ENCODE measurements at places on chromosomes 1 and 21.
A peak's percentile ranks its signal among the peaks of the same experiment; 100 is the strongest.

DNA sequence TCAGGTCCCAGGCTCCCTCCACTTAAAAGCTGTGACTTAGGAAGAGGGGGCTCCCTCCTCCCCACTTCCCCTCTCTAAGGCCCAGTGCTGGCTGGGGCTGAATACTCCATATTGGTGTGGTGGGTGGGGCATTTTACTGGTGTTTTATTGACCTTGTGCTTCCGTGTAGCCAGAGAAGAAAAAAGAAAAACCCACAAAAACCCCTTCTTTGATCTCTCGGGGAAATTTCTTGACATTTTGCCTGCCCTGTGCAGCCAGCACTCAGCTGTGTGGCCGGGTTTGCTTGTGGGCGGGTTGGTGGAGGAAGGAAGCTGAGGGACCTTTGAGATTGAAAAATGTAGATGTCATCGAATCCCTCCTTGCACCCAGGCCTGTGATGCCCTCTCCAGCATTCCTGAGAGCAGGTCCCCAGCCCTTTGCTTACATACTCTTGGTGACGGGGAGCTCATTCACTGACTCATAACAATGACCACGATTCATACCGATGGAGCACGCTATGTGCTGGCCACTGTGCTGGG, 24.8 kb downstream of the TNFRSF8 start:
- DNase-seq = peak; percentile 76

DNA sequence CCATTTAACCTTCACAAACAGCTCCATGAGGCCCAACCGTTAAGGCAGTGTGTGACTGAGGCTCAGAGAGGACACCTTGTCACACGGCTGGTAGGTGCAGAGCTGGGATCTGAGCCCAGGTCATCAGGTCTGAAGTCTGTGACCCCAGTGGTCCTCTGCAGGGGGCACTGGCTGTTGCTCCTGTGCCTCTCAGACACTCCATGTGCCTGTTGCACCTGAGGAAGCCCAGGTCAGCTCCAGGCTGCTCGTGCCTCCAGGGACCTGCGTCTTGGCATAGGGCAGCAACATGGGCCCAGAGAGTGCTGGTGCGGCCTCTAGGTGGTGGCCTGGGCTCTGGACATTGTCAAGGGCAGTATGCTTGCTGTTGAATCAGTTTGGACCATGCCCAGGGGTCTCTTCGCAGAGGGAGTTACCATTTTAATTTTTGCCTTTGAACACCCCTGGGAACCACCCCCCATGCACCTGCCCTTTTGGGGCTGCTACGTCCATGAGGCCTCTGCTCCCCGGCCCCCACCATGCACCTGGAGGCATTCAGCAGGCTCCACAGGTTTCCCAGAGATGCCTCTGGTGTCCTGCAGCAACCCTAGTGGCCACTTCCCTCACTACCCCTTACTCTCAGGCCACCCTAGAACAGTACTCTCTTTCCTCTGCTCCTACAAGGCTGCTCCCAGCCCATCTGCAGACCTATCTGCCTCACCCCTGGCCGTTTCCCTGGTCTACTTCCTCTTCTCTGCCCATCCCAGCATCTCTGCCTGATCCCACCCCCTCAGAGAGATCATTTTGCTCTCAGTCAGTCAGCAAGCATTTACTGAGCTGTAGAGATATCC, 25.2 kb upstream of the EPS8L3 start:
- no peak for DNase-seq

DNA sequence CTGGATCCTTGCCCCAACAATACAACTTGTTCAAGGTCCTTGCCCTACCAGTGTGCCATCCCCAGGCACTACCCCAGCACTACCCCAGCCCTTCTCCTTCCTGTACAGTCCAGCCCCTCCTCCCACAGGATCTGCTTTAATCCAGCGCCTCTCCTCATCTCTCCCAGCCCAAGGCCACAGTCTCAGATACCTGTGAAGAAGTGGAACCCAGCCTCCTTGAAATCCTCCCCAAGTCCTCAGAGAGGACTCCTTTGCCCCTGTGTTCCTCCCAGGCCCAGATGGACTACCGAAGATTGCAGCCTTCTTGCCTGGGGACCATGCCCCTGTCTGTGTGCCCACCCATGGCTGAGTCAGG, 6.5 kb upstream of the CDC20 start:
- DNase-seq = no peak

GRCh38 chr1:192824511-192824910, 15.7 kb downstream of the RGS2 start:
- no peak for DNase-seq

GRCh38 chr1:2631136-2632050, 1.4 kb downstream of the MMEL1 start:
- DNase-seq = no peak

DNA sequence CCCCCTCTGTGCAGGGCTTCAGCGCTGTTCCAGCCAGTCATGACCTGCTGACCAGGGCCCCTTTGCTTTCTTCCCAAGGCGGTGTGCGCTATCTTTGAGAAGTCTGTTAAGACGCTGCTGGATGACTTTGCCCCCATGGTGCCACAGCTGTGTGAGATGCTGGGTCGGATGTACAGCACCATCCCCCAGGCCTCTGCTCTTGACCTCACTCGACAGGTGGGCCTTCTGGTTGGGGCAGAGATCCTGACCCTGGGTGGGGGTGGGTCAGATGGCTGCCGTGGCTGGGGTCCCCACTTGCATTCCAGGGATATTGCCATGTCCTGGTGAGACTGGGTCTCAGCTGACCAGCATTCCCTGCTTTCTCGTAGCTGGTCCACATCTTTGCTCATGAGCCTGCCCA, 9.0 kb upstream of the DPH2 start:
- no peak for DNase-seq

DNA sequence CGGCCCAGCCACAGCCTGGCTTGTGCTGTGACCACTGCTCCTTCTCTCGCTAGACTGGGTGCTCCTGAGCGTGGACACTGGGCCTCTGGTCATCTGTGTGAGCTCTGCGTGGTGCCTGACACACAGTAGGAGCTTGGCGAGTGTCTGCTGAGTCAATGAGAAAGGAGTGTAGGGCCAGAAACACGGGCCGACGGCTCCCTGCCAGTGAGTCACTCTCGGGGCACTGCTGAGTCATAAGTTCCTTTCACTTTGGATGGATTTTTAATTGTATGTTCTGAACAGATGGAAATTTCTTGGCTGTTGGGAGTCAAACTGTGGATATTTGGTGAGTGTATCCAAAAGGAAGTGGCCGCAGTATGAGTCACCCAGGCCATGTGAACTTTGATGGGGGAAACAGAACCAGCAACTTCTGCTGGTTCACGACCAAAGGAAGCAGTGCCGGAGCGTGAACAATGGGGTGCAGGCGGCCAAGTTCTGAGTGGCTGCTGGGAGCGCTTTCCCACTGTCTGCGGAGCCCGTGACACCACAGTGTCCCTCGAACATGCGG, 41.0 kb upstream of the COL18A1 start:
- peak; percentile 8 for DNase-seq

- DNase-seq = no peak
Observed at GRCh38 chr1:246166841-246167240, 340.2 kb downstream of the SMYD3 start.

GRCh38 chr1:209870151-209870831, 42.5 kb downstream of the UTP25 start:
- no peak for DNase-seq

GRCh38 chr1:173168941-173169340, 38.2 kb downstream of the TNFSF4 start:
- DNase-seq = no peak

- DNase-seq = no peak
Observed at GRCh38 chr1:25695090-25695770, 78.6 kb downstream of the MAN1C1 start.

DNA sequence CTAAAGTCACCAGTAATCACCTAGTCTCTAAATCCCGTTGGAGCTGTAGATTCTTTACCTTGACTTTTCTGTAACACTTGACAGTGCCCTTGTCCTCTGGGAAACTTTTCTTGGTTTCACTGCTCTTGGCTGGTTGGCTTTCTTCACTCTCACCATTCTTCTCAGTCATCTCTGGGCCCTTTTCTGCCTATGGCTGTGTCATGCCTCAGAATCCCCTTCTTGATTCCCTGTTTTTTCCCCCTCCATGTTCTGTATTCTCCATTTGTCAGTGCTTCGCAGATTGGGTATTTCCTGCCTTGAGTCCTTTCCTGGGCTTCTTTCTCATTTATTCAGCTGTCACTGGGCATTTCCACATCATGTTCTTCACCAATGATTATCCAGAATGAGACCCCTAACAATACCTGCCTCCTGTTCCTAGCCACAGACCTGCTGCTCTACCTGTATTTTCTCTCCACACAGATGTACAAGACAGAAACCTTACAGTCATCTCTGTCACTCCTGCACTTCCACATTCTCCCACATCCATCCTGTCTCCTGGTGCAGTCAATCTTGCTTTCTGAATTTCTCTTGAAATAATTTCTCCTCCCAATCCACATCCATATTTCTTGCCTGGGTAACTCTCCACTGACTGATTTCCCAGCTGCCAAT, 14.7 kb downstream of the UCK2 start:
- no peak for DNase-seq

- no peak for DNase-seq
Observed at GRCh38 chr1:108808438-108808837, 48.5 kb downstream of the AKNAD1 start.

- DNase-seq = no peak
Observed at GRCh38 chr1:212864201-212864600, 6.1 kb downstream of the FLVCR1 start.

DNA sequence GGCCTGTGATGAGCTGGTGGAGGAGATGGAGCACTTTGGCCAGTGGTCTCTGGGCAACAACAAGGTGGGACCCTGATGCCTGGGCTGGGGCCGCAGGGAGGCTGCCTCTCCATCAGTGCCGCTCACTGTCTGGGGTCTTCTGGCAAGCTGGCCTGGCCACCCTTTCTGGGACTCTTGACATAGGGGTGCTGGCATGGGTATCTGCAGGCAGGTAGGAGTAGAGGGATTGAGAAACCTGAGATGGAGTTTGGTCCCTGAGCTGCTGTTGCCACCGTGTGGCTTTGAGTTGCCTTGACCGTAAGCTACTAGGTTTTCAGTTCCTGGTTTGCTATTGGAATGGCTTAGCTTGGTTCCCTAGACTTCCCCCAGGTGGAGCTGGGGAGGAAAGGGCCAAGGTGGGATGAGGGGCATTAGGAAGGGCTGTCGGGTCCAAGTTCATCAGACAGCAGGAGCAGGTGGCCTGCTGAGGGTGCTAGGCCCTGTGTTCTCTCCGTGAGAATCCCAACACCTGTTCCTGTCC, 13.2 kb upstream of the MFN2 start:
- DNase-seq = peak; percentile 41

DNA sequence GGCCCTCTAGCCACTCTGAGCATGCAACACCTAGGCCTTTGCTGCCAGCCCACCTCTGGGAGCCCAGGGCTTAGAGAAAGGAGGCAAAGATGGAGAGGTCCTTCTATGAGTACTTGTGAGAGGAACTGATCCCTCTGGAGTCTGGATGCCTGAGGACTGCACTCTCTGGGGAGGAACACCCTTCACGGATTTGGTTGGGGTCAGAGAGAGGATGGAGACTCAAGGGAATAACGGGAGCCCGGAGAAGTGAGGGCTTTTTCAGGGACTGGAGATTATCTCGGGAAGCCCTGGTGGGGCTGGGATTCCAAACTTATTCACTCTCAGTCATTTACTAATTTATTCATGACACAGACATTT, 413 bp upstream of the C1orf232 start:
- DNase-seq = no peak

DNA sequence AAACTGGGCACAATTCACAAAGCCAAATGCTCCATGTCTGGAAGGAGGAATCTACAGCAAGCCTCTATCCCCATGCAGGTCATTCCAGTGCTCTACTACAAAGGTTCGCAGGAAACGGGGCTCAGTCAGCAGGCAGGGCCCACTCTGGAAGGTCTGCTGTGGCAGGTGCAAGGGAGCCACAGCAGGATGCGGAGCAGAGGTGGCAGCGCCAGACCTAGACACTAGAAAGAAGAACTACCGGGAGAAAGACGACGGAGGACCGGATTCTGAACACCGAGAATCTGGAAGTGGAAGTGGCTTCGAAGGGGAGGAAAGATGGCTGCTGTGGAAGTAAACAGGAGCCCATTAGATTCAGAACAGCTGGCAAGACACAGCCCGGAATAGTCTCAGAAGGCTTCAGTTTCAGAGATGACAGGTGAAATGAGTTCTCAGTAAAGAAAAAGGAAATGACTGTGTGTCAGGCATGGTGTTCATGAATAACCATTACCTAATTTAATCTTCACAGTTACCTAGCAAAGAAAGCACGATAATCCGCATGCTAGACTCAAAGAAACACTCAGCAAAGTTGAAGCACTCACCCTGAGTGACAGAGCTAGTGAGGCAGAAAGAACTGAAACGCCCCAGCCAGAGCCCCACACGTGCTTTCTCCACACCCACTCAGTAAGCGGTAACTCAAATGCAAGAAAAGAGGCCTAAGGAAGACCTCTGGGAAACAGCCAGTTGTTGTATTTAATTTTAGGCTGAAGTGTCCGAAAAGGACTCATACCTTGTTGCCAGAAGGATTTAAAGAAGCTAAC, 21.4 kb downstream of the SETD4 start:
- no peak for DNase-seq

DNA sequence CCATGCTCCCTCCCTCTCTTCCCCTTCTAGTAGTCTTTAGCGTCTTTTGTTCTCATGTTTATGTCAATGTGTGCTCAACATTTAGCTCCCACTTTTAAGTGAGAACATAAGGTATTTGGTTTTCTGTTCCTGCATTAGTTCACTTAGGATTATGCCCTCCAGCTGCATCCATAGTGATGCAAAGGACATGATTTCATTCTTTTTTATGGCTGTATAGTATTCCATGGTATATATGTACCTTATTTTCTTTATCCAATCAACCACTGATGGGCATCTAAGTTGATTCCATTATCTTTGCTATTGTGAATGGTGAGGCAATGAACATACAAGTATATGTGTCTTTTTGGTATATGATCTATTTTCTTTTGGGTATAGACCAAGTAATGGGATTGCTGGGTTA, 38.3 kb upstream of the PALMD start:
- DNase-seq = no peak

DNA sequence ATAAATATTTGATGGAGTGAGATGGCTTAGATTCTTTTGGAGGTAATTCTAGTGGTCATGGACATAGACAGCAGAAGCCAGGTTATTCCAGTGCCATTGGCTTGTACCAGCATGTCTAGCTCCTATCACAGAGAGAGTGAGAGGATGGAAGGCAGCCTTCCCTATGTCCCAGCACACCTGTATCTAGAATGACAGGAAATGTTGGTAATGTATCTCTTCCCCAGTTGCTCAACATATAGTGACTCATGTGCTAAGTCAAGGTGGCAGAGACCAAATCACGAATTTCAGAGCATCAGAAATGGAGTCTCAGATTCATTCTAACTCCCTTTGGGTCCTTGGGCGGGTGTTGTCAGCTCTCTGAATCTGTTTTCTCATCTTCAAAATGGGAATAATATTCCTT, 28.4 kb downstream of the METTL13 start:
- no peak for DNase-seq

- no peak for DNase-seq
Observed at GRCh38 chr21:30818837-30819610, 6.0 kb upstream of the KRTAP8-1 start.

GRCh38 chr1:29802181-29803068, 566.1 kb downstream of the PTPRU start:
- no peak for DNase-seq

- no peak for DNase-seq
Observed at GRCh38 chr1:84370831-84371394, 27.4 kb upstream of the DNASE2B start.

- DNase-seq = no peak
Observed at GRCh38 chr1:8154621-8155052, 128.5 kb upstream of the ERRFI1 start.

- DNase-seq = no peak
Observed at GRCh38 chr1:185491604-185492003, 174.6 kb upstream of the IVNS1ABP start.
